ENCODE measurements at places on chromosomes 5 and 9. TPM values are rescaled to one million over a fixed set of nuclear protein-coding genes. Genes with fewer than 3 reads are reported as not detected.

The OR1J2 gene
- not detected for total RNA-seq

The CDH9 gene
- not detected for total RNA-seq

The ORM2 gene
- not detected for total RNA-seq

The SH3GL2 gene
- total RNA-seq, result 1.3 TPM

The PCDHB6 gene
- total RNA-seq, result 1.0 TPM

The RNF20 gene
- 21.3 TPM for total RNA-seq

The GPR151 gene
- not detected for total RNA-seq

The MYO10 gene
- 162 TPM for total RNA-seq

The ACTBL2 gene
- total RNA-seq, result not detected

The CFAP77 gene
- not detected for total RNA-seq

The RAB14 gene
- 21.8 TPM for total RNA-seq

The INPP5E gene
- total RNA-seq, result 8.8 TPM

The CATSPER3 gene
- total RNA-seq, result not detected

The SH3PXD2B gene
- 9.9 TPM for total RNA-seq

The PCDH12 gene
- total RNA-seq, result 2.9 TPM

The TXNDC8 gene
- total RNA-seq, result not detected

The FGF18 gene
- total RNA-seq, result not detected

The PCDHGA3 gene
- 11.2 TPM for total RNA-seq

The PCDHA12 gene
- total RNA-seq, result 3.9 TPM

The TYRP1 gene
- not detected for total RNA-seq

The CDC20B gene
- total RNA-seq, result not detected

The CBY3 gene
- not detected for total RNA-seq

The PKD2L2 gene
- not detected for total RNA-seq

The OBP2B gene
- not detected for total RNA-seq

The BTNL3 gene
- 0.26 TPM for total RNA-seq

The ADAMTSL2 gene
- 4.2 TPM for total RNA-seq

The IL5 gene
- not detected for total RNA-seq

The MRPS30 gene
- total RNA-seq, result 29.0 TPM

The PRRT1B gene
- total RNA-seq, result 0.78 TPM

The WWC1 gene
- total RNA-seq, result 49.4 TPM

The TNFSF8 gene
- total RNA-seq, result 1.0 TPM

The SERF1A gene
- 7.3 TPM for total RNA-seq

The C8G gene
- total RNA-seq, result not detected

The ANKRD33B gene
- 2.3 TPM for total RNA-seq

The C9orf50 gene
- total RNA-seq, result not detected

The PCDHGA1 gene
- 0.33 TPM for total RNA-seq

The CCDC192 gene
- not detected for total RNA-seq

The SLC6A3 gene
- total RNA-seq, result not detected

The SLC6A19 gene
- 0.66 TPM for total RNA-seq

The RALGDS gene
- total RNA-seq, result 27.8 TPM

The NR2F1-AS1 gene
- 4.9 TPM for total RNA-seq

The BTNL9 gene
- 20.2 TPM for total RNA-seq

The ZNF618 gene
- 11.9 TPM for total RNA-seq

The BTNL8 gene
- total RNA-seq, result 1.0 TPM

The RXRA gene
- total RNA-seq, result 31.4 TPM

The PRUNE2 gene
- total RNA-seq, result 15.2 TPM
